Activated CD8-positive, alpha-beta memory T cell treated with anti-CD3 and anti-CD28 coated beads, Interleukin-2, amount 50 U/mL, for 48 hours (primary cell): ENCODE measurements at places on chromosomes 2 and 18.
A peak's percentile ranks its signal among the peaks of the same experiment; 100 is the strongest.

- DNase-seq = no peak
Measured at GRCh38 chr2:3490191-3491170, 28.9 kb downstream of the ADI1 start.

DNA sequence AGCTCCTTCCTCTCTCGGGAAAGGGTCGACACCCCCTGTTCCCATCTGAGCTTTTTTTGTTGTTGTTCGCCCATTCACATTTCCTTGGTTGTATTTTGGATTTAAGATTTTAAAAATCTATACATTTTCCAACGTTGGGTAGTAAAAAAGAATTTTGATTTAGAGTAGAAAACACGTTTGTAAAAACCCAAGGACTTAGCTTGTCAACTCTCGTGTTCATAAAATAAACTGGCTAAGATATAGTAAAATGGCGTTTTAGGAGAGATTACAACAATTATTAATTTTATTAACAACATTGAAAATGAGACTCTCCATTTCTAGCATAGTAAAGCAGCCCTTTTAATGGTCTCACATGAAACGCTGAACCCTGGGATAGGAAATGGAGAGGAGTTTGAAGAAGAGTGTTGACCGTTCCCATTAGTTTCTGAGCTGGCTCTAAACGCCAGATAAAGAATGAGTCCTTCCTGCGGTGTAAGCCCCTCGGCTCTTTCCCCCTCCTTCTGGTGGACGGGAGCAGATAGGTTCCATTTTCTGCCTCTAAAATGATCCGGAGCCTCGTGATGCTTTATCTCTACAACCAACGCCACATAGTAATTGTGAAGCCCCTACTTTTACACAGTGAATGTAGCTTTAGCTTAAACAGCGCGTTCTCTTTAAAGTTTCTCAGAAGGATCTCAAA is 24.0 kb upstream of the ZNF516 start:
- DNase-seq = no peak

- no peak for DNase-seq
Measured at GRCh38 chr18:79239631-79240030, 156.1 kb upstream of the NFATC1 start.

GRCh38 chr2:150480971-150481830 is 6.3 kb downstream of the RND3 start:
- no peak for DNase-seq

GRCh38 chr2:242063850-242064249 is 194.3 kb downstream of the RTP5 start:
- DNase-seq = no peak

GRCh38 chr2:184452907-184453306 is 145.4 kb upstream of the ZNF804A start:
- no peak for DNase-seq

GRCh38 chr2:137178951-137179377 is 413.6 kb downstream of the THSD7B start:
- no peak for DNase-seq

DNA sequence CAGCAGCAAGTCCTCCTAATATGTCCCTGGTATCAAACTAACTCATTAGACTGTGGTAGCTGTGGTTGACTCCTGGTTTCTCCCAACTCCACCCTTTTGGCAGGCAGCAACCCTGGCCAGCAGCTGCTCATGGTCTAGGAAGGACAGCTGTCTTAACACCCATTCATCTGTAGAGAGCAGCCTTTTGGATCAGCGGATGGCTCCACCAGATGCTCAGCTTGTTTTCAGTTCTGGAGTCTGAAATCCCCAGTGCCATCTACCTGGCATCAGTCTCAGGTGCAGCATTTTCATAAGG is 100.5 kb downstream of the SPOPL start:
- no peak for DNase-seq

GRCh38 chr2:173132531-173132930 is 56.9 kb downstream of the MAP3K20 start:
- no peak for DNase-seq

- DNase-seq = no peak
Measured at GRCh38 chr2:12173943-12174340, 427.5 kb downstream of the LPIN1 start.

DNA sequence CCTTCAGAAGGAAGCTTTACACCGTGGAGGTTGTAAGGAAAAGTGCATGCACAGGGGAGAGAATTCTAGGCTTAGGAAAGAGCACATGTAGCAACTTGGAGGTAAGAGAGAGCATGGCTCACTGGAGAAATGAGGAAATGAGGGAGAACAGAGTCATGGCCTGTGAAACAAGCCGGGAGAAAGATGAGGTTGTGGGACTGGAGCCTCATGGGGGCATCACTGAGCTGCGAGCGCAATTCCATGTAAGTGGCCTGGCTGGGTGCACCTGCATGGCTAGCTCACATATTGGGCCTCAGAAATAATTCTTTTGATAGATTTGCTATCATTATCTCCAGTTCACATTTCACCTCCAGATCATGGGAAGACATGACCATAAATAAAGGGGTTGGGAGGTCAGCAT is 785.5 kb upstream of the RAB6C start:
- no peak for DNase-seq

GRCh38 chr2:99240431-99240830 is 15.0 kb downstream of the LYG2 start:
- DNase-seq = no peak

DNA sequence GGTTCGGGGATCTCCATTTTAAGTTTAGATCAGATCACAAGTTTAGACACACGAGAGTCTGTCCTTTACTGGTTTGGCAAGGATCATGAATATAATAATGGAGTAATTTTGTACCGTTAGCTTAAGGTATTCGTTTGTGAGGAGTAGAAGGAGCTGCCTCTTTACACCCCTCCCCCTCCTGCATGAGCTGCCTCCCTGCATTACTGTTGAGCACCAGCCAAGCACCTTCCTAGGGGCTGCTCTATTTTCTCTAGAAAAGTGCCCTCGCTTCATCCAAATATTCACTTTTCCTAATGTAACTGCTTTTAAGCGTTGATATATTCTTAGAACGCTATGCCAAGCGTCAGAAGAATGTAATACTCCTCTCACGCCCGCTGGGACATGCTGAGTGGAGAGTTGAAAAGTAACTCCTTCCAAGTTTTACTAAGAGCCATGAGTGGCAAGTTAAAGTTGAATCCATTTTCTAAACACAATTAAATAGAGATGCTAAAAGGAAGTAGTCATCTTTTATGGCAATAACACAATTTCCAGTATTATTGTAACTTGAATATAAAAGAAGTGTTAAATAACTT is 25.4 kb upstream of the SCN7A start:
- DNase-seq = no peak

DNA sequence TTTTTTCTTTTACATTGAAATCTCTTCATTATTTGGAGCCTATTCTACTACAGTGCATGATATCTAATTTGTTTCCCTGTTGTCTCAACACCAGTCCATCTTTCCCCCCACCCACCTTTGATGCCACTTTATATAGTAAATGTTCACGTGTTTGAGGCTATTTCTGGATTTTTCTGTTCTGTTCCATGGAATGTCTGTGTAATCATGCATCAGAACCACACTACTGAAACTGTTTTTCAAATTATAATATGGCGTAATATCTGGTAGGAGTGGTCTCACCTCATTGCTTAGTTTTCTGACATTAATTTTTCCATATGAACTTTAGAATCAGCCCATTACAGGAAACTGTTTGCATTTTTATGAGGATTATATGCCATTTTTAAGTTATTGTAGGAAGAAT is 19.1 kb upstream of the NARS1 start:
- DNase-seq = no peak

DNA sequence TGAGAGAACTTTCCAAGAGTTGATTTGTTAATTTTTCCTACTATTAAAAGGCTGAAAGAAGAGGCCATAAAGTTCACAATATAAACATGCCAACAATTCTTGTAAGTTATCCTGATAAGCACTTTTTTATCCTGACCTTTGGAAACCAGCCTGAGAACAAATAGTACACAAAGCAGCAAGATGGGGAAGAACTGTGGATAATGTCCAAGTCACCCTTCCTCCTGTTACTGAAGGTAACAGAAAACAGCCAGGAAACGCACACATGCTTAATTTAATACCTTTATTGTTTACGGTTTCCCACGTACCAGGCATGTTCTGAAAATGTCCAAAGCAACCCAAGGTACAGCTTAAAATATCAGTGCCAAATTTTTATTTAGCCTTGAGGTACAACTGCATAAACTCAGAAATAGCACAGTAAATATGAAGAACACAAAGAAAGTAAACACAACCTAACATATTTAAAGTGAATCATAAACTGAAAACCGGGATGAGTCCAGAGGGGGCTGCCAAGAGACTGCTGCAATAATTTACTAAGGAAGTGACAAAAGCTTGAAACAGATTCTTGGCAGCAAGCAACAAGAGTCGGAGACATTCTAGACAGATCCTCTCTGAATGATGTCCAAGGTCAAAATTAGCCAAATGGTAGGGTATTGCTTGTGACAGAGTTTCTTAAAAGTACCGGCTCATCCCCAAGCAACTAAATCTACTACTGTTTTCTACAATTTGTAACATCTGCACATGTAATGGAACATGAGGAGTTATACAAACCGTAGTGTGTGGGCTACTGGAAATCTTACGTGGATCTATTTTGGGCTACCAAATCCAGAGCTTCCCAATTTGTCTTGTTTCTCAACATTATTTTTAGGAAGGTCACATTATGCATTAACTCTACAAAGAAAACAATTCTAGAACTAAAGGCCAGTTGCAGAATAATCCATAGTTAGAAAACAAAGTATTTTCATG is 93.2 kb downstream of the CABYR start:
- no peak for DNase-seq

DNA sequence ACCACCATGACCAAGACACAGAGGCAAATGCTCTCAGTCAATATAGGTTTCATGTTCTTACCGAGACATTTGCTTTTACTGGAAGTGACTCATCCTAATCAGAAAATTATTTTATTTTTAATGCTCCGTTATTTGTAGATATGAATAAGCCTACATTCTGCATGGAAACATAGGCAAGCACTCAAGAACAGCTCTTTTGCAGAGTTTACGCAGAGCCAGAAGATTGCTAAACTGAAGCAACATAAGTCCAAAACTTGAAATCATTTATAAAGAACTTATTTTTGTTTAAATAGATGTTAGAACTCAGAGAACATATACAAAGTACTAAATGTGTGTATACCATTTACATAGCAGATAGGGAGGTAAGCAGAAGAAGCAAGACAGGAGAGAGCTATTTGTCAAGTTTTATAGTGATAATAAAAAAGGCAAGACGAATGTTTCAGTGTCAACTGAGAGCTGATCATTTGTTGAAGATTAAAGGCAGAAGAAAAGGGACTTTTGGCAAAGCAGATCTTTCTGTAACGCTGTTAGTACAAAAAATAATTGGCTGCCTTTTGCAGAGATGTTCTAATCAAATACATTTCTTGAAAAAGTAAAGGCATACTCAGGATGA is 12.4 kb upstream of the PPP1R1C start:
- no peak for DNase-seq

GRCh38 chr2:40668425-40668824 is 216.5 kb upstream of the SLC8A1 start:
- DNase-seq = no peak

- DNase-seq = peak; percentile 83
Measured at GRCh38 chr2:207528980-207529329, 807 bp upstream of the CREB1 start.

DNA sequence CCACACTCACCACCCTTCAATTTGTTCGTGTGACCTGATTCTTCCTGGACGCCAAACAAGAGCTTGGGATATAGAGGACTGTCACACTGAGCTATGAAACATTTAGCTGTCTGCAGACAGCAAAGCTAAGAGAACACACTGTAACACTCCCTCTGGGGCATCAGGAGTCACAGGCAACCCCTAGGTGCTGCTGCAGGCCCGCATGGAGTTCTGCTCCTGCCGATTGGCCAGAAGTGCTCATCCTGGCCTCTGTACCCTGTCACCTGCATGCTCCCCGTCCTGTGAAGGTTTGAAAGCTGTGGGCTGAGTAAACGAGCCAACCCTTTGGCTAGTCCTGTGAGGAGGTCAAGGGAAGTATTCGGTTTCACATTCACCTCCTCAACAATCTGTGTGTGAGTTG is 73.7 kb downstream of the PDK1 start:
- no peak for DNase-seq

GRCh38 chr2:929925-930324 is 20.7 kb upstream of the SNTG2 start:
- DNase-seq = no peak

- DNase-seq = no peak
Measured at GRCh38 chr18:69715191-69715795, 232.4 kb downstream of the CD226 start.

DNA sequence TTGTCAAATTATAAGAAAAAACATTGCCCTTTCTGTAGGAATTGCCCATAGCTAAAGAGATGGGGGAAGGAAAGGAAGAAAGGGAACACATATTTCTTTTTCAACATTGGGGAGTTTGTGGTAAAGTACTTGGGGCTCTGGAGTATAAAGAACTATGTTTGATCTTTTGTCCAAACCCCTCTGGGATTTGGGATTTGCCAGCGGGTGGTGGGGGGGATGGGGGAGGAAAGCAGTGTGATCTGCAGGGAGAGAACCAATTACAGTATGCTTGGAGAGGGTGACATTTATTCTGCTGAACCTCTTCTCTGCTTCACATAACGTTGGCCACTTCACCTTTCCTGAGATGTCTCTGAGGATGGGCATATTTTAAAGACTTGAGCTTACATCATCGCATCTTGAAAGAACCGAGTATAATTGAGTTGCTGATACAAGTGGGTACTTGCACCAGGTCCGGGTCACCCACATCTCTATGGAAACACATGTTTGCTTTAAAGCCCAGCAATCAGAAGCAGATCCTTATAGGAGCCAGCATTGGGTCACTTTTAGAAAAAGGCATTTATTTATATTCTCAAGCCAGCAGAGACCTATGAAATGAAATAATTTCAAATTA is 73.1 kb downstream of the SPATS2L start:
- no peak for DNase-seq

DNA sequence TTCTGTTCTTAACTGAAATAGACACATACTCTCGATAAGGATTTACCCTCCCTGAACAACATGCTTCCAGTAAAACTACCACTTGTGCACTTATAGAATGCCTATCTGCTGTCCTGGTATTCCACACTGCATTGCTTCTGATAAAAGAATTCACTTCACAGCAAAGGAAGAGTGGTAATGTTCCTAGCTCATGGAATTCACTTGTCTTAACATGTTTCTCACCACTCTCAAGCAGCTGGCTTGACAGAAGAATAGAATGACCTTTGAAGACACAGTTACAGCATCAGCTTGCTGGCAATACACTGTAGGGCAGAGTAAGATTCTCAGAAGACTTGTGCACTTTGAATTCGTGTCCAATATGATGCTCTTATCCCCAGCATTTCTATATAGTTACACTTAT is 524.1 kb upstream of the CNTNAP5 start:
- DNase-seq = no peak

DNA sequence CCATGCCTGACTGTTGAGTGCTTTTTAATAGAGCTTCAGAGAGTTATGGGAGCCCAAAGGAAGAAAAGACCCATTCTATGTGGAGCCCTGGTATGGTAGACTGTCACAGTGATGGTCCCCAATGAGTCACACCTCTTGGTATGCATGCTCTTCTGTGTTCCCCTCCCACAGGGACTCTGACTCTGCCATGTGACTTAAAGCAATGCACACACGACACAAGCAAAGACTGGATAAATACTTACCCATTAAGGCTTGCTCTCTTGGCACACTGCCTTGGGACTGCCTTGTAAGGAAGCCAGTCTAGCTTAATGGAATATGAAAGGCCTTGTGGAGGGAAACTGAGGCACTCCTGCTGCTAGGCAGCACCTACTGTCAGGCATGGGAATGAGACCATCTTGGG is 16.7 kb upstream of the DTNB start:
- peak; percentile 40 for DNase-seq

GRCh38 chr2:226554701-226555100 is 244.9 kb downstream of the IRS1 start:
- DNase-seq = no peak

GRCh38 chr2:120976501-120977307 is 241.0 kb downstream of the GLI2 start:
- DNase-seq = no peak
